ENCODE measurements at places on chromosomes 2 and 18.
A peak's percentile ranks its signal among the peaks of the same experiment; 100 is the strongest.

- no peak overlapping the region for H3K27ac ChIP-seq
- H3K36me3 ChIP-seq: no peaks in the 10 kb centered on the region
- H3K4me3 ChIP-seq: no peak overlapping the region
- no peak for DNase-seq
- H3K27me3 ChIP-seq: peaks cover 24% of the 10 kb centered on the region
These were observed 111.3 kb downstream of the ACTR3 start for GRCh38 chr2:114001152-114001551.

DNA sequence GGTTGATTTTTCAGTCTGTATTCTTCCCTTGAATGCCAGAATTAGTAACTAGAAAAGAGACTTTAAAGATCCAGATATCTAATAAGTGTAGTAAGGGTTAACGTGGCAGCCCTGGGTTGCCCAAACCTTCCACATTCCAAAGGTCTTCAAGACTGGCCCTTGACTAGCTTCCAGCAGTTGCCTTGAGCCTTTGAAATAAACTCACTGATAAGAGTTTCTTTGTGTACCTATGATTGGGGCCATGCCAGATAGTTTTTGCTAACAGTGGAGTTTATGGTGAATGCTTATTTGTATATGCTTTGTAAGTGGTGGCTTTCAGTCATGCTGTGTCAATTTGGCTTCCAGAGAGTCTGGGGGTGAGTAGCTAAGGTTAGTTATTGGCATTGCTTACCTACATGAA lies 722.3 kb downstream of the RNF144A start:
- no peaks in the 10 kb centered on the region for H3K36me3 ChIP-seq
- no peak overlapping the region for H3K4me3 ChIP-seq
- no peak overlapping the region for H3K27ac ChIP-seq
- H3K27me3 ChIP-seq: peaks cover 29% of the 10 kb centered on the region

- no peak overlapping the region for H3K27ac ChIP-seq
- DNase-seq: peak; percentile 42
- no peaks in the 10 kb centered on the region for H3K36me3 ChIP-seq
- H3K27me3 ChIP-seq: peaks cover 32% of the 10 kb centered on the region
These were observed 11.8 kb downstream of the G6PC2 start for GRCh38 chr2:168912901-168913369.

DNA sequence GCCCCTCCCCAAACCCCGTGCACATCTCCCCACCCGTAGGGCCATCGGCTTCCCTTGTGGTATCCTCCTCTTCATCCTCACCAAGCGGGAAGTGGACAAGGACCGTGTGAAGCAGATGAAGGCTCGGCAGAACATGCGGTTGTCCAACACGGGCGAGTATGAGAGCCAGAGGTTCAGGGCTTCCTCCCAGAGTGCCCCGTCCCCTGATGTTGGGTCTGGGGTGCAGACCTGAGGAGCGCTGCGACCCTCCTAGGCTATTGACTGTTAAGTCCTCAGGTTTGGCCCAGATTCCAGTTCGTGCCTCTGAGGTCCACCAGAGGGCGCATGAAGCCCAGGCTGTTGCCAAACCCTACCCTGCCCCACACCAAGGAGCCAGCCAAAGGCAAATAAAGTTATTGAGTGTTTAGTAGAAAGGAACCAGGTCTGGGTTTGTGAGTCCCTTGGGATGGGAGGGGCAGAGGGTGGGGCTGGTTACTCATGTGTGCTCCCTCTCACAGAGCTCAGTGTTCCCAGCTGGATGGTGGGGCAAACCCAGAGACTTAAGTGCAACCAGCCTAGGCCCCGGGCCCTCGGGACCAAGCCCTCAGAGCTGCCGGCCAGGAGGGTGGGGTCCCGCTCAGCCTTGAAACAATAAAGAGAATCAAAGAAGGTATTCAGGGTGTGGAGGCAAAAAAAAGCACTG lies 2.4 kb downstream of the PNKD start:
- H3K27me3 ChIP-seq: no peaks in the 10 kb centered on the region
- peak; percentile 85 for DNase-seq
- peak overlapping the region; percentile 28 for H3K4me3 ChIP-seq
- H3K36me3 ChIP-seq: peaks cover 14% of the 10 kb centered on the region

DNA sequence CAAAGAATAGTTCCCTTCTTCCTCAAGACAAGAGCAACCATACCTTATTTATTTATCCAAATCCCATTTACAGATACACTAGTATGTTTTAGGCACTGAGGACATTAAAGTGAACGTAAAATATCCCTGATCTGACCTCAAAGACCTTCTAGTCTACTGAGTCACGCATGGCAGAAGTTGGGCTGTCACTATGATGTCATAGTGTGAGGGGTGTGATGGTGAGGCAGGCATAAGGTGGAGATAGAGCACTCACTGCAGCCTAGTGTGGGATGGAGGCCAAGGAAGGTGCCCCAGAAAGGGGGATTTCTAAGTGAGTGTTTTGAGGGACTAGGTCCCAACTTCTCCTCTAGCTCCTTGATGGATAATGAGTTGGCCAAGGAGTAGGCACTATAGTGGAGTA lies 249.5 kb upstream of the SKOR2 start:
- DNase-seq: no peak
- no peaks in the 10 kb centered on the region for H3K36me3 ChIP-seq
- no peak overlapping the region for H3K4me3 ChIP-seq
- no peaks in the 10 kb centered on the region for H3K4me1 ChIP-seq
- peaks cover 76% of the 10 kb centered on the region for H3K27me3 ChIP-seq

DNA sequence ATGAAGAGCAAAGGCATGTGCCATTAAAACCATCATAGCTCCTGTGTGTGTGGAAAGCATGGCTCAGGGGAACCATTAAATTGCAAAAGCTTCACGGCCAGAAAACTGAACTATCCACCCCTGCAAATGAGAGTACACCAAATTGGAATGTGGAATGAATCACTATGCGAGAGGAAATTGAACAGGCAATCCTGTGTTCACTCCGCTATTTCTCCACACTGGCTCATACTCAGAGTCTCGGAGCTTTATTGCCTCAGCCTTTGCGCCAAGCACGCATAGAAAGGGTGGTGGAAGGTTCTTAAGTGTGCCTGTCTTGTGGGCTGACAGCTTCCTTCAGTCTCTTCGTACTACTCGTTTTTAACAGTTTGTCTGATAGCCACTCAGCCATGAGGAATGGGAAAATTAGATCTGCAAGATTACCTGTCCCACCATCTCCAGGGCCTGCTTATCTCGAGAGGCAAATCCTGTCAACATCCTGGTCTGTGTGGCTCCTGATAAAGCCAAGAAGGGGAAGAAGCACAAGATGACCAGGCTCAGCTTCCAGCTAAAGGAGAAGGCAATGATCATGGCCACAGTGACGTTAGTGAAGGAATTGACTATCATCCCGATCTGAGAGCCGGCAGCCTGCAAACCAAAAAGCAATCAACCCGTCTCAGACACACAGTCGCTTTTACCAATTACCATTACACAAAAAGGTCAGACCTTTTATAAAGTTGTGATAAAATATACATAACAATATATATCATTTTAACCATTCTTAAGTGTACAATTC lies 34.9 kb downstream of the G6PC2 start:
- no peaks in the 10 kb centered on the region for H3K36me3 ChIP-seq
- no peak overlapping the region for H3K27ac ChIP-seq
- DNase-seq: no peak
- no peaks in the 10 kb centered on the region for H3K27me3 ChIP-seq
- H3K4me3 ChIP-seq: no peak overlapping the region

- peak overlapping the region; percentile 70 for H3K4me3 ChIP-seq
- no peak for DNase-seq
- peaks cover 3% of the 10 kb centered on the region for H3K36me3 ChIP-seq
- no peak overlapping the region for H3K27ac ChIP-seq
These were observed 513.2 kb downstream of the RNF144A start for GRCh38 chr2:7430421-7430868.

DNA sequence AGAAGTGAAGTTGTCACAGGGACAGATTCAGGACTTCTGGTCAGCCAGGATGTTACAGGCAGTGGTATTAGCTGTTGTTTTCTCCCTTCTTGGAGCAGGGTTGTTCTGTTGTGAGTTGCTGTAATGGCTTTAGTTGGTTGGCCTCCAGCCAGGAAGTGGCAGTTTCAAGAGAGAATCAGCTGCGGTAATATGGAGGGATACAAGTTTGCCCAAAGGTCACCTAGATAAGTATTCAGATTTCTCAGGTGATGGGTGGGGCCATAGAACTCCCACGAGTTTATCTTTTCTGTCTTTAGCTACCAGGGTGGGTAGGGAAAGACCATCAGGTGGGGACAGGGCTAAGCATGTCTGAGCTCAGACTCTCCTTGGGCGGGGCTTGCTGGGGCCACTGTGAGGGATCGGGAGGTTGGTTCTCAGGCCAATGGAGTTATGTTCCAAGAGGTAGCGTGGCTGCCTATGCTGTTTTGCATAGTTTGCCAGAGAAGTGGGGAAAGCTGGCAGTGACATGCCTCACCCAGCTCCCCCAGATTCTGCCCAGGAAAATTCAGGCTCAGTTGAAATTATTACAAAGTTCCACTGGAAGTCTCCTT lies 640.4 kb upstream of the CHAC2 start:
- H3K27me3 ChIP-seq: no peaks in the 10 kb centered on the region
- no peak overlapping the region for H3K4me3 ChIP-seq
- H3K4me1 ChIP-seq: peaks cover 9% of the 10 kb centered on the region

DNA sequence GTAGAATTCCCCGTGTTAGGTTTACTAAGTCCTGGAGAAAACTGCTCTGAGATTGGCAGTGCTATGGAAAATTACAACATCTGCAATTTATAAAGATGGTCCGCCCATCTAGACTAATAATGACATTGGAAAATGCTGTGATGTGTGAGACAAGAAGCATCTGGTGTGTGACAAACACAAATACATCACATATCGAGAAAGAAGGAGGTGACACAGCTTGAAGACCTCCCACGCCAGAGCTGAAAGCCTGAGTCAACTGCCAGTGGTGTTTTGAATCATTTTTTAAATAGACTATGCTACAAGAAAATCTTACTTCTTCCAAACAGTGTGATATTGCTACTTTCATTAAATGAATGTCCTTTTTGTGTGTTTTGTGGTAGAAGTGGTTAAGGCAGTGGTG lies 8.6 kb upstream of the ANO7 start:
- H3K27ac ChIP-seq: no peak overlapping the region
- no peaks in the 10 kb centered on the region for H3K4me1 ChIP-seq
- no peaks in the 10 kb centered on the region for H3K27me3 ChIP-seq

DNA sequence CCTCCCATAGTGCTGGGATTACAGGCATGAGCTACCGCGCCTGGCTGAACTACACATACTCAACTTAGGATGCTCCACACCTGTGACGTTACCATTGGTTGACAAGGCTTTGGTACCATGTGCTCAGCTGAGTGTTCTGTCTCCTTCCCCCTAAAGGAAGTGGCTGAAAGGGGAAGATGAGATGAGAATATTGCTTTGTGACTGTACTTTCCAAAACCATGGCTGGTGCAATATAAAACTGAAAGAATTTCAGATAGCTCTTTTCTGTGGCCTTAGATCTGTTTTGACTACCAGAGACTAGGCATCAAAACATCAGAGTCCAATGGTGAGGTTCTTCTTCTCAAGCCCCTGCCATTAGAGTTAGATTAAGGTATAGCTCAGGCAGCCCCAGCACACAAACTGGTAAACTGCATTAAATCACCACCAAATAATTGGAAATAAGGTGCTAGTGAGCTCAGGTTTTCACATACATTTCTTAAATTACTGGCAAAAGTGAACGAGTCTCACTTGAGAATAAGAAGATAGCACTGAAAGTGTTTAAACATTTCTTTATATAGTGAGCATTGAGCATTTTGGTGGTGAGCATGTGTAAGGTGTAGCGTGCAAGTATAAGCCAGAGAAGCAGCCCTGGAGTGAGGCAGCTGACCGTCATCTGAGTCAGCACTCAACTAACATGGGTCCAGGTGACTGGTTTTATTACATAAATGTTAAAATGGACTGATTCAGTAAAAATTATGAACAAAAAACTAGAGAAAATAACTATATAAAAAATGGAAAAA lies 113.5 kb upstream of the FZD5 start:
- no peak for DNase-seq
- no peak overlapping the region for H3K27ac ChIP-seq
- H3K4me3 ChIP-seq: no peak overlapping the region
- H3K27me3 ChIP-seq: no peaks in the 10 kb centered on the region

DNA sequence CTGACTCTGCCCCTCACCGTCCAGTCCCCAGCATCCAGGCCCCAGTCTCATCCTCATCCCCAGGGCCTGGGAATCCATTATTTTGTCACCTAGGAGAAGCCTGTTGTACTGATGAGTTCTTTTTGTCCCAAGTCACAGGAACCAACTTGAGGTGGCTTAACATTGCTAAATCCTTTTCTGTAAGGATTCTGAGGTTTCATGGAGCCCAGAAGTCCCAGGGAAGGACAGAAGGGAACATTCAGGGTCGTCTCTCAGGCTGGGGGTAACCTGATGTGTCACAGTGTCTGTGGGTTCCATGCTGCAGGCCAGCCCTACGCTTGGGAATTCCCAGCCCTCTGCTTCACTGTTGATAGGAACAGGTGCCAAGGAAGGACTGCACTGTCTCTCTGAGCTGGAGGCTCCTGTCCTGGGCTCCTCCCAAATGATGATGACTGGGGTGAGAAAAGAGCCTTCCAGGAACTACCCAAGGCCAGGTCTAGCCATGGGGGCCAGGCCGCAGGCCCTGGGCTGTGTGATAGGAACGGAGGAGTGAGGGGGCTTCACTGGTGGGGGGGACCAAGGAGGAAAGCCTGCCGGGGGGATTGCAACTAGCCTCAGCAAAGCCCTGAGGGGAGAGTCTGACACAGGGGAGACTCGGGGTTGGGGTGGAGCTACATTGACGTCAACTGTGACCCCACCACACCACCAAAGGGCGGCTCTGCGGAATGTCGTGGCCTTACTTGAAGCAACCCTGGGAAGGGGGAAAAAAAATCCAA lies 145.7 kb downstream of the SMAD7 start:
- peak overlapping the region; percentile 27 for H3K27ac ChIP-seq
- peak; percentile 24 for DNase-seq
- H3K27me3 ChIP-seq: no peaks in the 10 kb centered on the region
- peaks cover 21% of the 10 kb centered on the region for H3K4me1 ChIP-seq
- peaks cover 7% of the 10 kb centered on the region for H3K36me3 ChIP-seq
